ENCODE measurements at places on chromosomes 6 and 20.

DNA sequence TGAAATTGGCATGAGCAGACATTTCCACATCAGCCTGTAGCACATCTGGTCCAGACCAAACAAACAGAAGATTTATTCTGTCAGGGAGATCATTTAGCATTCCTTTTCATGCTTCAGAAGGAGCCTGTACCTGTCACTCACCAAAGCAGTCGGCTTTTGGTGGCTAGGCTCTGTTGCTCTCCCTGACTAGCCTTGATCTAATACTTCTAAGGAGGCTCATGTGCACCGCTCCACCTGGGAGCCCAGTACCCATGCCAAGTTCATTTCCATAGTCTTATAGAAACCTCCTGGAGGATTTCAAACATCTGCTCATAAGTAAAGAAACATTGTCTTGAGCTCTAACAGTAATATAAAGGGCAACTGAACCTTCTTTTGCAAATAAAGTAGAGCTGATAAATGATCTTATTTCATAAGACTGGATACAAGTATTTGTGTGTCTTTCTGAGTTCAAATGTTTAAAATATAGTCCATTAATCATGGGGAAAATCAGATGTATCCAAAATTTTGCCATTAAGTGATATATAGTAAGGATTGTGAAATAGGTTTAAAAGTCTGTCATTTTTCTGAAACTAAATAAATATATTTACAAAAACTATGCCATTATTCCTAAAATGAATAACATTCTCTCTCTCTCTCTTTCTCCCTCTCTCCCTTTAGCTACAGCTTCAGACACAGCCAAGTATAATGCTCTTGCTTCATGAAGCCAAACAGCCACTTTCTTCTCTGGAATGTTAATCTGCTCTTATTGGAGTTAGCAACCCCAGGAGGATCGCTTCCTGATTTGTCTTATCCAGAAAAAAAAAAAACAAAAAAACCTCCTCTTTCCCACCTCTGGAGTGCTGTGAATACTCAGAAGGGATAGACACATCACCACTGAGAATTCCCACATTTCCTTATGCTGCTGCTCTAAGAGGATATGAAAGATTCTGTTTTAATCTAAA lies 192.7 kb upstream of the TFAP2D start:
- DNase-seq = no peak

DNA sequence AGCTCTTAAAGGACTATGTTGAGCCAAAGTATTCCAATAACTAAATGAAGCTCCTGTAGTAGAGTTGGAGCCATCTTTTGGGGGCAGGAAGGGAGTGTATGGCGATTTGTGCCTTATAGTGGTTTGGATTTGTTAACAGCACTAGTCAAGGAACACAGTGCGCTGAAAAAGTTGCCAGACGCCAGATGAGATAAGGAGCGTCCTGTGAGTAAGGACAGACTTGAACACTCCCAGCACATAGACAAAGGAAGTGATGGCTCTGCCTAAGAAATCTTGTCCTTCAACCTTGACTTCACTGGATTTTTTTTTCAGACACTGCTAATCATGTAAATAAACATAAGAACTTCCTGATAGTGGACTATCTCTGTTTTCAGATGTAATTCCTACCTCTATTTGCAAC lies 136.9 kb downstream of the TRMT11 start:
- DNase-seq = no peak

DNA sequence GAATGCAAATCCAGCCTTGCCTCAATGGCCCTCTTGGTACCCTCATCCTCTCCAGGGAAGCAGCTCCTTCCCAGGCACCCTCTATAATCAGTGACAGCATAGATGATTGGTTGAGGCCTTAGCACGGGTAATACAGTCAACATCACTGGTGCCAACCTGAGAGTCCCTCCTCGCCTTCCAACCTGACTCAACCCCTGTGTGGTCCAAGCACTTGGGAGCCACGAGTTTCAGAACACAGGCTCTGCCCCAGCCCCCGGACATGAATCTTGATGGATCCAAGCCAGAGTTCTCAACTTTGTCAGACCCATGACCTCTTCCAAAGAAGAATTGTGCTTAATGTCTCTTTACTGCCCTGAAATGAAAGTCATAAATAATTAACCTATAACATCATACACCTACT lies 213.9 kb downstream of the PREX1 start:
- no peak for DNase-seq

DNA sequence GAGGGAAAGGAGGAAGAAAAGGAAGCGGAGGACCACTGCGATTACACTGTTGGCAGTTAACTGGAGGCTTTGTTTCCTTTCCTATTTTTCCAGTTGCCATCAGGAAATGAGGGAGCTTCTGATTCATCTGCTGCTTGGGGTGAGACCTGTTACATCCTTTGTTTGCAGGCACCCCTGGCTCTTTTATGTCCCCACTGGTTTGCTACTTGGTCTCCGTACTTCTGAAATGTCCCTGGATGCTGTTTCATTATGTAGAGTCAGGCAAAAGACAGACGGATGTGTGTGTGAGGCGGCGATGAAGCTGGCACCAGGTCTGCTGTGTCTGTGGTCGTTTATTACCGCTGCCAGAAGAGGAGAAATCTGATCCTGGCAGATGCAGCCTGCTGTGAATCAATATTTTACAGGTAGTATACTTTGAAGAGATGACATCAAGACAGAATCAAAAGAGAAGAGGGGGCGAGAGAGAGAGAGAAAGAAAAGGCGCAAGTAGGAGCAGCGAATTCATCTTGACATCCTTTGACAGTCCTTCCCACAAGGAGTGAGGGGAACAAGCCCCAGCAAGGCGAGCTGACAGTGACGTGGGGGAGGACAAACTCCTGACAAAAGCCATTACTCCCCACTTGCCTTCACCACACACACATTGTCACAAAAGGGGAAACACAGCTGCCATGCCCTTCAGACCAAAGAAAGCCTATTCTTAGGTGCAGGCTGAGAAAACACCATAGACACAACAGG lies 145.9 kb upstream of the FBXL4 start:
- DNase-seq = no peak

GRCh38 chr6:155264693-155265320 lies 994 bp downstream of the CLDN20 start:
- DNase-seq = no peak

- DNase-seq = no peak
Observed at GRCh38 chr20:37711001-37711400, 17.2 kb downstream of the CTNNBL1 start.

- no peak for DNase-seq
Observed at GRCh38 chr6:15672291-15672690, 9.5 kb upstream of the DTNBP1 start.

DNA sequence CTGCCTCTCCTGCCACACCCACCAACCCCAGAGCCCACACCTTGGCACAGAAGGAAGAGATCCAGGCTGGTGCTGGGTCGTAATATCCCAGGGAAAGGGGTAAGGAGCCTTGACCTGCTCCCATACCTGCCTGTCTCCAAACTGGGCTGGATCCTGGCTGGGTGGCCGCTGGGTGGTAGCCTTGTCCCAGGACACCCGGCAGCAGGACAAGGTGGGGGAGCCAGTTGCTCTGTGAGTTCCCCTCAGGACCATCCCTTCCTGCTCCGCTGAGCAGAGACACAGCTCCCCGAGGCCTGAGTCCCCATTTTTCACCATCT lies 58.8 kb downstream of the UBE2V1 start:
- no peak for DNase-seq

- no peak for DNase-seq
Observed at GRCh38 chr6:158894193-158894592, 75.0 kb upstream of the EZR start.

DNA sequence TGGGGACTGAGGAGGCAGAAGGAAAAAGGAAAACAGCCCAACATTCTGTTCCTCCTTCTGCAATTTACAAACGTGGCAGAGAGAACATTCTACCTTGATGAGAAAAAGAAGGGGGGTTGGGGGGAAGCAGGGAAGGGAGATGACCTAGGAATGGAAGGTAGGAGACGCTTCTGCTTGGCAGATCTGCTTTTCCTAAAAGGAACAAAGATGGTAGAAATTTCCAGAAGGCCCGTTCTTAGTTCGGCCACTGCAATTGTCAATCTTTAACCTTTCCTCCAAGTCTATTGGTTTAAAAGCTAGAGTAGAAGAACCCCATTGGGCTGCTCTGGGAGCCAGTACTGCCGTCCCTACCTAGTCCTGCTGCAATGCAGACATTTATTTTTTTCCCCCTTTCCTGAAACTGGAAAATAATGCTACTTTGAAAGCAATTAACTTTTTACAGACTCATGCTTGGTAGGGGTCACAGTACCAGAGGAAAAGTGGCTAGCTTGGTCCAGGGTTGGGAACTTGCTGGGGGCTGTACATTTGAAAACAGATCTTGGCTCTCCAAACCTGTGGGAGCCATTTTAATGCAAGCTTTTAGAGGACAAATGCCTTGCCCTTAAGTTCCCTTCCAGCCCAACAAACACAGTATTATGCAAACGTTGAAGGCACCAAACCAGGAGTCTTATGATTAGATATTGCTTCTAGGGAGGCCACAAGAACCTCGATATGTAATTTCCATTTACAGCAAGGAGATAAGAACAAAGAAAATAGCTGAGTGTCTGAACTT lies 2.6 kb downstream of the ZMYND8 start:
- no peak for DNase-seq

DNA sequence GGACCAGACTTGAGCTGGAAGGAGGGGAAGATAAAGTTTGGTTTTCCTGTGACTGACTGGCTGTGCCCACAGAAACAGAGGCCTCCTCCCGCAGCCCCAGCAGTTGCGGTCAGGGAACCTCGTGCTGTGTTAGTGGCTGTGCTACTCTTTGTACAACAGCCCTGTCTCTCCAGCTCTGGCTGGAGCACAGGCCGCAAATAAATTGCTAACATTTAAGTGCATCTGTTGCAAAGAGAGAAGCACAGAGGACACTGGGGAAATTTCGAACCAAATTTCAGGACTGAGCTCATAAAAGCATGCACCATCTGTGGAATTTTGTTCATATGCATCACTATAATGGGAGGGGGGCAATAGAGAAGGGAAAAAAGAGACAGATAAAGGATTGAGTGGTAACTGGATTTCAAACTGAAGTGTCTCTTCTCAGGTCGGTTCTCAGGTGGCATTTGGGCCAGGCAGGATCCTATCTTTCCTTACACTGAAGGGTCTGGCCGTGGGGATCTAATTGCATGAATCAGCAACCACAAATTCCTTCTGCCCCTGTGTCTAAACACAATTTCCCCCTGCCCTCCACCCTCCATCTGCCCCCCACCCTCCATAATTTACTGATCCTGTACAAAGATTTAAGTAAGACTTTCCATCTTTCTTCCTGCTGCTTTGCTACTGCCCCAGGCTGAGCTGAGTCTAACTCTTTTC lies 88.9 kb upstream of the ATXN1 start:
- no peak for DNase-seq

DNA sequence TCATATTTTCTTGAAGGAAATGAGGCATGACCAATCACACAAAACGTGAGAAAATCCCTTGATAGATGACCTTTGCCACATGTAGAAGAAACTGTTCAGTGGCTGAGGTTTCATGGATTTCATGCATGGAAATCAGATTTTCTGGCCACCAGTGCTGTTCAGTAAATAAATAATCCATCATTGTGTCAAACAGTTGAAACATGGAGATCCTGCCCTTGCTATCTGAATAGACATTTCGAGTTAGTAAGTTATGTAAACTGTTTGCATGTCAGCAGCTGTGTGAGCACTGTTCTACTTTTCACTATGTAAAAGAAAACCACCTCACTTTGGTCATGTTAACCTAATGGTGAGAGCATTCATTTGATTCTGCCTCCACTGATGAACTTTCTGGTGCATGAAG lies 793.9 kb upstream of the EPHA7 start:
- no peak for DNase-seq

DNA sequence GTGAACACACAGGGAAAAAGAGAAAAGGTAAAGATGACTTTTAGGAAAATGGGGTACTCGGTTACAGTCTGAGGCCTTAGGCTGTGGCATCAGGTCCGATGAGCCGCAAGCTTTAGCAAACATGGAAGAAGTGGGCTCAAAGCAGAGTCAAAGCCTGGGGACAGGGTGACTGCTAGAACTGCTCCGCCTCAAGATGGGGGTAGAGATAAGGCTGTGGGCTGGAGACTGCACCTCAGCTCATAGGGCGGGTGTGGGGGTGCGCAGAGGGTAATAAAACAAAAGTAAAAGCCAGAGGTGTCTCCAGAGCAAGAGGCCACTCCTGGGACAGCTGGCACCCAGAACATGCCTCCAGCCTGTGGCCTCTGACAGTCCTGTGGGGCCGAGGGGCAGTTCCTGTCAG lies 21.3 kb upstream of the SYNDIG1 start:
- no peak for DNase-seq

GRCh38 chr6:96604420-96604819 lies 41.5 kb downstream of the FHL5 start:
- DNase-seq = no peak

DNA sequence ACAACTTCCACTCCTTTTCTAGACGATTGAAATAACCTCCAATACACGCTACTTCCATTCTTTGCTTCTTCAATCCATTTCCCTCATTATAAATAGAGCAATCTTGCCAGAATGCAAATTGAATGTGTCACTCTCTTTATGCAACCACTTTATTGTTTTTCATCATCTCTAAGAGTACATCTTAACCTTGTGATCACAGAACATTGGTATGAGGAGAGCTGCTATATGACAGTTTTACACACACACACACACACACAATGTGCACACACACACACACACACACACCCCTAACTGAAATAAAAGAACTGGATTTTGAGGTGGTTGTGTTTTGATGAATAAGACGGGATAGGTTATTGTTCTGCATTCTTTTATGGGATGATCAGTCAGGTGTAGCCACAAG lies 187.0 kb downstream of the HDGFL1 start:
- DNase-seq = no peak

DNA sequence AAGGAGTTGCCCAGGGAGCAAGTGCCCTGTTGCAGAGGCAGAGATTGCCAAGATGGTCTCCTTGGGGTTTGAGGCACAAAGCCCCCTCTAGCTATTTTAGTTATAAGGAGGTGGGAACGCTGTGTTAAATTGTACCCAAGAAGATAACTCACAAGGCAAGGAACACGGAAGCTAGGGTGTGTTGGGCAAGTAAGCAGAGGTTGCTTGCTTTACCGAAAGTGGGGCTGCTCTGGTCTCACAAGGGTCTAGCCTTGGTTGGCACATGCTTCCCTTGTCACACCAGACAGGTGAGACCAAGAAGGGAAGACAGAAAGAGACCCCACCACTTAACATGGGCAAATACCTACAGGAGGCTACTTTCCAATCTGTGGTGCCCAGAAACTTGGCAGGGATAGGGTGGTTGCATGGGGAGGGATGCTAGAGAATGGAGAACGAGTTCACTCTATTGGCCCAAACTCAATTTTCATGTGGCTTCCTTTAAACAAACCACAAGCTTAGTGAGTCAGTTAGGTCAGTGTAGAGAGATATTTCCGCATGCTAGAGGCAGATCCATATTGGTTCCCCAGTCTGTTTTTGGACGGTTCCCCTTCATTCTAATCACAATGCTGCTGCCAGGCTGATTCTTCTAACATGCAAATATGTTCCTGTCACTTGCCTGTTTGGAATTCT lies 42.4 kb downstream of the PLAGL1 start:
- no peak for DNase-seq

- no peak for DNase-seq
Observed at GRCh38 chr6:32355018-32355417, 16.7 kb downstream of the TSBP1 start.

DNA sequence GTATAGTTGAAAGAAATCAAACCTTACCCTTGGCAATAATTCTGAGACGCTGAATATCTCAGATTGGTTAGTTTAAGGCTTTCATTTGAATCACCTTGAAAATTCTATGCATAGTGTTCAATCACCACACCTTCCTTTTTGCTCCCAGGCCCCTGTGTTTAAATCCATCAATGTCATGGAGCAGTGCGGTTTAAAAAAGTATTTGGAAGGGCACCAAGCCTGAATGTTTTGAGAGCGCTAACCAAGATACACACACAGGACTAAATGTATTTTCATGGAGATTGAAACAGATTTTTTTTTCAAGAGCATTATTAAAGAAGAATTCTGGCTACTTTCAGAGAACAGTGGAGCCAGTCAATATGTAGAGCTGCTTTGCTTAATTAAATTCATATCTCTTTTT lies 195.7 kb downstream of the CENPW start:
- no peak for DNase-seq
